ENCODE measurements at places on chromosomes 16 and 17.

DNA sequence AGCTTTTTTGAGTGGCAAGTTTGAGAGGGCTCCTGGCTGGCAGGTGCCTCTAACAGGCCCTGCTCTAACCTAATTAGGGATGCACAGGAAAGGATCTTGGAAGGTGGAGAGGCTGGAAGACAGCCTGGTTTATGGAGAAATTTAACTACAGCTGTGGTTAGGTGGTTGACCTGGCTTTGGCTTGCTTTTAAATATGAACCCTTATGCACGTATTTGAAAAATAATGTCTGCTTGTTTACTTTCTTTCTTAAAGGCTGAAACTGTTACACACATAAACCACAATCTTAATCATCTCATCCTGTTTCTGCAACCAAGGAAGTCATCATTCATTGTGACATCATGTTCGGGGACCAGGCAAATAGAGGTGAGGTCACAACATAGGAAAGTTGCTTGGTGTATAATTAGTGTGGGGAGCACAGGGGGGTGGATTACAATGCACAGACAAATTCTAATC lies 23.1 kb upstream of the DHRS13 start:
- DNase-seq, result peak; percentile 63

DNA sequence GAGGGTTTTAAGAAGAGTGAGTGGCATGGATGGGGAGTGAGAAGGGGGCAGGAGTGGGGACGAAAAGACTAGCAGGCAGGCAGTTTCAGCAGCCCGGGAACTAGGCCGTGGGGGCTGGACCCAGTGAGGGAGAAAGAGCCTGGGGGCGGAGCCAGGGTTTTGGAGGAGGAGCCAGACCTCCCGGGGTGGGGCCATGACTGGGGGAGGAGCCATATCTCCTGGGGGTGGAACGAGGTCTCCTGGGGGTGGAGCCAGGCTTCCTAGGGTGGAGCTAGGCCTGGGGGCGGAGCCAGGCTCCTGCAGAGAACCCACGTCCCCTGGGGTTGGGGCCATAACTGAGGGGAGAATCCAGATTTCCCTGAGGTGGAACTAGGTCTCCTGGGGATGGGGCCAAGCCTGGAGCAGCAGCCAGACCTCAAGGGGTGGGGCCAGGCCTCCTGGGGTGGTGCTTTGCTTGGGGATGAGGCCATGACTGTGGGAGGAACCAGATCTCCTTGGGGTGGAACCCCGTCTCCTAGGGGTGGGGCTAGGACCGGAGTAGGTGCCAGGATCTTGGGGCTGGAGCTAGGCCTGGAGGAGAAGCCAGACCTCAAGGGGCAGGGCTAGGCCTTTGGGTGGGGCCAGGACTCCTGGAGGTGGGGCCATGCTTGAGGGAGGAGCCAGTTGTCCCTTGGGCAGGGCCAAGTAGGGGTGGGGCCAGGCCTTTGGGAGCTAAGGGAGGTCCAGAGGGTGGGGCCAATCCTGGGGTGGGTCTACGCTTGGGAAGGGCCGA lies 41.7 kb upstream of the JPH3 start:
- DNase-seq, result no peak

DNA sequence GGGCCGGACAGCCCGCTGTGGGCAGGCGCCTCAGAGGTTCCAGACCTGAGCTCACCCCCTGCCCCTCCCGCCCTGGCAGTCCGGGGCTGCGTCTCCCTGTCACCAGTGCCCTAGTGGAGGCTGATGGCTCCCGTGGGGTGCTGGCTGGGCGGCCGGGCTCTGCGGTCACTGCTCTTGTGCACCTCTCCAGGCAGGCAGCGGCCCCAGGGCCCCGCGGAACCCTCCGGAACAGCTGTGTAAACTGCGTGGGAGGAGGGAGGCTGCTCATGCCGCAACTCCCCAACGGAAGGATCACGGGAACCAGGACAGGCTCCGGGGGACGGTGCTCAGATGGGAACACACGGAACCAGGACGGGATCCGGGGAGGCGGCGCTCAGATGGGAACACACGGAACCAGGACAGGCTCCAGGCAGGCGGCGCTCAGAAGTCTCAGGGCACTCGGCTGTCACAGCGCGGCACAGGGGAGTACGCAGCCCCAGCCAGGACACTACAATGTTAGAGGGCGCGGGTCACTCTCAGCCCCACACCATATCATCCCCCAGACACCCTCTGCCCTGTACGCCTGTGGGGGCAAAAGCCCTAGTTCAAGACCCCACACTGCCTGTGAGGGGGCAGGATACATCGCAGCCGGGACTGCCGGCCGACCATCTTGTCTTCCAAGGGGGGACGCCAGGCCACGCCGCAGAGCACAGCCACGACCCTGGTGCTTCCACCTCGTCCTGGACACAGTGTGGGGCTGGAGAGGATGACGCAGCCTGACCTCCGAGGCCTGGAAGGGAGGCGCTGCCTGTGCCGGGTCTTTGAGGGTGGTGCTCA lies 74.0 kb upstream of the GNG13 start:
- DNase-seq, result no peak

GRCh38 chr17:41296846-41297245 lies 5.8 kb downstream of the KRTAP29-1 start:
- no peak for DNase-seq

- DNase-seq, result no peak
Measured at GRCh38 chr17:33225994-33226393, 67.1 kb downstream of the ASIC2 start.

- no peak for DNase-seq
Measured at GRCh38 chr16:66610111-66610820, 5.8 kb downstream of the CMTM3 start.

- DNase-seq, result no peak
Measured at GRCh38 chr17:36623281-36623680, 21.9 kb downstream of the MRM1 start.

- DNase-seq, result no peak
Measured at GRCh38 chr16:10835281-10835931, 16.8 kb upstream of the TVP23A start.

DNA sequence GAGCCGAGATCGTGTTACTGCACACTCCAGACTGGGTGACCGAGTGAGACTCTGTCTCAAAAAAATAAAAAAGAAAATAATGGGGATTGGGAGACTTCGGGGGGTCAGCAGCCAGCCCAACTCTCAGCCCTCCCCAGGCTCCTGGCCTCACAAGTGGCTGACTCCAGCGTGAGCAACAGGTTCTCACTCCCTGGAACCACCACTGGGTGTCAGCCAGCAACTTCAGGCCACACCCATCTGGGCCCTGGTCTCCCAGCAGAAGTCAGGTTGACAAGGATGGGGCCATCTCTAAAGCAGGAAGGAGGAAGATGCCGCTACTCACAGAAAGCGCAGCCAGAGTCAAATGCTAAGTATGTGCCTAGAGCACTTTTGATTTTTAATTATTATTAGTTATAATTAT lies 139.4 kb downstream of the C16orf78 start:
- DNase-seq, result no peak

DNA sequence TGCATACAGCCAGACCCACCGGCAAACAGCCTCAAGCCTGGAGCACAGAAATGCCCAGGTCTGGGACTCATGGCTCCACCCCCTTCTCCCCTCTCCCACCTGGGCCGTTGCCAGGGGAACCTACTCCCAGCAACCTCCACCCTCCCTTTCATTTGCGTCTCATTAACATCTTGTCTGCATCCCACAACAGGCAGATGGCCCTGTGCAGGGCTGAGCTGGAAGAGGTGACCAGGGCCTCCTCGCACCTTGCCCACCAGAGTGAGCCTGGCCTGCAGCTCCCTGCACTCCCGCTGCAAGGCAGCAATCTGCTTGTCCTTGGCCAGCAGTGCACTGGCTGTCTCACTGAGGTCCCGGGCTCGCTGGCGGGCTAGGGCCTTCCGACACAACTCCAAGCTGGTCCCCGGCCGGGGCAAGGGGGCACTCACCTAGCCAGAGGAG lies 3.3 kb downstream of the TSPOAP1 start:
- DNase-seq, result no peak
